Fibroblast of pulmonary artery (primary cell): ENCODE measurements at places on chromosomes 1 and 21.

- DNase-seq = peak; percentile 39
Measured at GRCh38 chr1:93554883-93555872, 107.3 kb downstream of the FNBP1L start.

GRCh38 chr1:30133414-30134055, 589.9 kb downstream of the MATN1 start:
- DNase-seq = no peak

GRCh38 chr1:29473161-29473855, 237.0 kb downstream of the PTPRU start:
- no peak for DNase-seq

DNA sequence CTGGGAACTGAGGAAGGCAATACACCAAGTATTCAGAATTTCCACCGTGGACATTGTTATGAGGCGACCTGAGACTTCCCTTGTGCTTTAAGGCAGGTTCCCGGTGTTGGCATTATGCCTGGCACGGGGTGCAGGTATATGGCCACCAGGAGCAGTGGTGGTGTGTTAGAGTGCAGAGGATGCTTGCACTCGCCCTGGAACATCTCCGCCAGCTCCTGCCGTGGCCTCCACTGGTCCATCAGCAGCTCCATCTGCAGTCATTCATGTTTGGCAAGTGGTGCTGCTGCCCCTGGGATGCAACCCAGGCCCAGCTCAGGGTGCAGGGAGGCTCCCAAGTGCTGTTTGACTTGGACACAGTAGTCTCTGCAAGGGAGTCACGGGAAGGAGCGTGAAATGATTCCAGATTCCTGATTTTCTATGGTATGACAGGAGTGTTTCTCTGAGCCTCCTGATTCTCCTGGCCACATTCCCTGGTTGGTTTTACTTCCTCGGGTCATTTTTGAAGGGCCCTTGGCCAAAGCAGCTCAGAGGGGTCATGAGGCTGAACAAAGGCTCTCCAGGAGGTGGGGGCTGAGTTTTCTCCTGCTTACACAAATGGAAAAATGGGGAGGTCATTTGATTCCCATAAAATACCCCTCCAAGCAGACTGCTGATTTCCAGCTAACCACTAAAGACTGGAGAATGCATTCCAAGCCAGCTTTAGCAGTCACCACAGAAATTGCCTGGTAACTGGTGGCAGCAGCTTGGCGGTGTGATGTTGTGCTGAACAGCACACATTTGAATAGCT, 60.4 kb upstream of the PSEN2 start:
- no peak for DNase-seq

GRCh38 chr1:25030674-25031589, 100.9 kb upstream of the RUNX3 start:
- no peak for DNase-seq

DNA sequence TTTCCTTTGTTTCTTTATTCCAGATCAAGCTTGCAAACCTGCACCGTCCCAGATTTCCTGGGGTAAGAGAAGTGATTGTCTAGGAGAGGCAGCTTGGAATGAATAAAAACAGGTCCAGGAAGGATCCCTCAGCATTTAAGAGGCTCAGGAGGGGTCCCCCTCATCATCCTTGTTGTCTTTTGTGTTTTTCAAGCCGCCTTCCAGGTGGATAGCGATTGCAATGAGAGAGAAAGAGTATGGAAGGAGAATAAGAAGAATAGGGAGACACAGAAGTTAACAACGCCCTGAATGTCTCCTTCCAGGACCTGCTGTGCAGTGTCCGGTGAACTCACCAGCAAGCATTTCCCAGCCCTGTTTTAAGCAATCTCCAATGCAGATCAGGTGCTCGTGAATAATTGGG, 8.5 kb downstream of the ERG start:
- no peak for DNase-seq

DNA sequence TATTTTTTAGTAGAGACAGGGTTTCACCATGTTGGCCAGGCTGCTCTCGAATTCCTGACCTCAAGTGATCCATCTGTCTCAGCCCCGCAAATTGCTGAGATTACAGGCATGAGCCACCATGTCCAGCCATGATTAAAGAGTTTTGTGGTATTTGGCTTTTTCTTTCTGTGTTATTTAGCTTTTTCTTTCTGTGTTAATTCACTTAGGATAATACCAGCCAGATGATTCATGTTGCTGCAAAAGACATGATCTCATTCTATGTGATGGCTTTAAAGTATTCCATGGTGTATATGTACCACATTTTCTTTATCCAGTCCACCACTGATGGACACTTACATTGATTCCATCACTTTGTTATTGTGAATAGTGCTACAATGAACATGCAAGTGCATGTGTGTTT, 1135.2 kb downstream of the AMY1C start:
- DNase-seq = no peak
